ENCODE measurements at places on chromosomes 13 and 19. TPM values are rescaled to one million over a fixed set of nuclear protein-coding genes. Genes with fewer than 3 reads are reported as not detected.

Gene FAM216B
- total RNA-seq = 0.09 TPM

Gene NCAN
- 0.13 TPM for total RNA-seq

Gene C13orf46
- 1.1 TPM for total RNA-seq

Gene F2RL3
- 3.2 TPM for total RNA-seq

Gene PGLYRP2
- not detected for total RNA-seq

Gene VSTM1
- 0.35 TPM for total RNA-seq

Gene HSPH1
- 46.2 TPM for total RNA-seq
